Smooth muscle cell of bladder (primary cell): ENCODE measurements at places on chromosomes 3 and 15. TPM values are rescaled to one million over a fixed set of nuclear protein-coding genes. Genes with fewer than 3 reads are reported as not detected.

CYP8B1 gene
- not detected in 2 replicates for total RNA-seq

CLDN18 gene
- total RNA-seq, result not detected in 2 replicates

ZNF385D gene
- total RNA-seq, result 0.09 and 0.14 TPM in 2 replicates

CMSS1 gene
- 7.0 and 8.5 TPM in 2 replicates for total RNA-seq

ZNF502 gene
- 3.4 and 3.7 TPM in 2 replicates for total RNA-seq

SLC24A5 gene
- total RNA-seq, result not detected in 2 replicates

PIGZ gene
- 2.1 and 2.6 TPM in 2 replicates for total RNA-seq

SYNPR gene
- total RNA-seq, result not detected in 2 replicates

MTFMT gene
- 15.3 and 17.4 TPM in 2 replicates for total RNA-seq

DYNLT2B gene
- total RNA-seq, result 7.0 and 8.7 TPM in 2 replicates

C2CD4A gene
- total RNA-seq, result not detected in 2 replicates

PRTG gene
- 1.6 and 2.4 TPM in 2 replicates for total RNA-seq

DLEC1 gene
- 0.09 and 0.14 TPM in 2 replicates for total RNA-seq

SMCO1 gene
- total RNA-seq, result not detected in 2 replicates

ZIC4 gene
- not detected in 2 replicates for total RNA-seq

HSPBAP1 gene
- 6.7 and 7.2 TPM in 2 replicates for total RNA-seq

FBXO40 gene
- not detected in 2 replicates for total RNA-seq
